ENCODE measurements at places on chromosomes 7 and 10. TPM values are rescaled to one million over a fixed set of nuclear protein-coding genes. Genes with fewer than 3 reads are reported as not detected.

The PLAU gene
- not detected for total RNA-seq

The ITPRID1 gene
- total RNA-seq: not detected

The JCAD gene
- 0.53 TPM for total RNA-seq

The GIMAP1 gene
- total RNA-seq: not detected

The NEUROD6 gene
- total RNA-seq: not detected

The COL26A1 gene
- 0.85 TPM for total RNA-seq

The SLC25A28 gene
- 14.6 TPM for total RNA-seq

The WASHC2A gene
- total RNA-seq: 30.5 TPM

The LAMB1 gene
- 93.0 TPM for total RNA-seq

The ECD gene
- 41.5 TPM for total RNA-seq

The GSTK1 gene
- total RNA-seq: 161 TPM

GRCh38 chr7:45967591-45968157 lies 46.6 kb upstream of the IGFBP3 start:
- DNase-seq: no peak

DNA sequence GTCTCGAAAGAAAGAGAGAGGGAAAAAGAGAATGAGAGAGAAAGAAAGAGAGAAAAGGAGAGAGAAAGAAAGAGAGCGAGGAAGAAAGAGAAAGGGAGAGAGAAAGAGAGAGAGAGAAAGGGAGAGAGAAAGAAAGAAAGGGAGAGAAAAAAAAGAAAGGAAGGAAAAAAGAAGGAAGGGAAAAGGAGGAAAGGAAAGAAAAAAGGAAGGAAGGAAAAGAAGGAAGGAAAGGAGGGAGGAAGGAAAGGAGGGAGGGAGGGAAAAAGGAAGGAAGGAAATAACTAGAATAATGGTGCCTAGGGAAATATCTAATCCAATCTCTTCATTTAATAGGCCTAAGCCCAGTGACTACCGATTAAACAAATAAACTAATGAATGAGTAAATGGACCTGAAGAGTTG lies 85.4 kb upstream of the LYZL1 start:
- no peak for DNase-seq

DNA sequence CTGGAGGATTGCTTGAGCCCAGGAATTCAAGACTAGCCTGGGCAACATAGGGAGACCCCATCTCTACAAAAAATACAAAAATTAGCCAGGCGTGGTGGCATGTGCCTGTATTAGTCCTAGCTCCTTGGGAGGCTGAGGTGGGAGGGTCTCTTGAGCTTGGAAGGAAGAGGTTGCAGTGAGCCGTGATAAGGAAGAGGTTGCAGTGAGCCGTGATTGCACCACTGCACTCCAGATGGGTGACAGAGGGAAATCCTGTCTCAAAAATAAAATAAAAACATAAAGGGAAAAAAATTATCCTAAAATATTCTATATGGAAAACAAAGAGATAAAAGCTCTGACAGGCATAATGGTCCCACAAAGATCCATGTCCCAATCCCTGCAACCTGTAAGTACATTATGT lies 87.9 kb upstream of the KAT6B start:
- no peak for DNase-seq

GRCh38 chr10:28785018-28785417 lies 107.7 kb downstream of the BAMBI start:
- no peak for DNase-seq

GRCh38 chr10:34786464-34786863 lies 28.6 kb downstream of the PARD3 start:
- DNase-seq: no peak

DNA sequence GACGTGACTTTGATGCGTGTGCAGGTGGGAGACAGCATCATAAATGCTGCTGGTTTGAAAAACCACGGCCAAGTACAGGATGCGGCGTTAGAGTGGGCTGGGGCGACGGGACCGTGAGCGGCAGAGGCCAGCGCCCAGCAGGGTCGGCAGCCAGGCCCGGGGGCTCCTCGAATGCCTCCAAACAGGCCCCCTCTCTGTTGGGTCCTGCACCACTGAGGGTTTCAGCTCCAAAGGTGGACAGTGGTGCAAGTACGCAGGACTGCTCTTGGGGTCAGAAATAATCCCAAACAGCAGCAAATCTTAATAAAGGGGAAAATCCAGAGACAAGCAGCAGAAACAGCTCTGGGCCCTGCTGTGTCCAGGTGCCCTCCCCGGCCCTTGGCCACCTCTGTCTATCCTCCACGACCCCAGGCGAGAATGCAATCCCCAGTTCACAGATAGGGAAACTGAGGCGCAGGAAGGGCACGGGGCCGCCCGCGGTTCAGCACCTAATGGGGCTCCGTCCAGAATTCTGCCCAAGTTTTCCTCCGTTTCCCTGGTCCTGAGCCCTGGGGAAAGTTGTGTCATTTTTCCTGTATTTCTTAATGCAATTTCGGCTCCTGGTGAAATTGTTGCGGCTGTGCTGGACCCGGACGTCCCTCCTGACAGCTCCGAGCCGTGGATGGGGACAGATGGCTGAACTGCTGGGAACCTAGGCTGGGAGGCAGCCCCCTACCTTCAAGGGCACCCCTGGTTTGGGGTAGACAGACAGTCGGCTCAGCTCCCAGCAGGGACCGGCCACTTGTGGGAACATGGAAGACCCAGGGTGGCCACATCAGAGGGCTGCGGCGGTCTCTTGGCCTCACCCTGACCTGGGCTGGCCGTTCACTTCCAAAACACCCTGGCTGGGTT lies 97.4 kb downstream of the FOXL3 start:
- no peak for DNase-seq

- DNase-seq: peak; percentile 13
Measured at GRCh38 chr7:108824840-108825580, 255.3 kb downstream of the DNAJB9 start.

DNA sequence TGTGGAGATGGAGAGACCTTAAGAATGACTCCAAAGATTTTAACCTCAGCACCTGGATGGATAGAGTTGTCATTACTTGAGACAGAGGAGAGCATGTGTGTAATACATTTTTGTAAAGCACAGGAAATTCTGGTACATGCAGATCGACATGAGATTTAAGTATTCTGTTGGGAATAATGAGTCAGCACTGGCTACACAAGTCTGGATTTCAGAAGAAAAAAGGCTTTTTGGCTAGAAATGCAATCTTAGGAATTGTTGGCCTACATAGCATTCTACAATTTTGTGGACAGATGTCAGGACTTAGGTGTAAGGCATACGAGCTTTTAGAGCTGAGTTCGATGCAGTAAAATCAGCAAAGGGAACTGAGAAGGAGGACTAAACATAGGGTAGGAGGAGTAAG lies 24.1 kb upstream of the ANKRD30A start:
- no peak for DNase-seq
